ENCODE measurements at places on chromosomes 2 and 18.

DNA sequence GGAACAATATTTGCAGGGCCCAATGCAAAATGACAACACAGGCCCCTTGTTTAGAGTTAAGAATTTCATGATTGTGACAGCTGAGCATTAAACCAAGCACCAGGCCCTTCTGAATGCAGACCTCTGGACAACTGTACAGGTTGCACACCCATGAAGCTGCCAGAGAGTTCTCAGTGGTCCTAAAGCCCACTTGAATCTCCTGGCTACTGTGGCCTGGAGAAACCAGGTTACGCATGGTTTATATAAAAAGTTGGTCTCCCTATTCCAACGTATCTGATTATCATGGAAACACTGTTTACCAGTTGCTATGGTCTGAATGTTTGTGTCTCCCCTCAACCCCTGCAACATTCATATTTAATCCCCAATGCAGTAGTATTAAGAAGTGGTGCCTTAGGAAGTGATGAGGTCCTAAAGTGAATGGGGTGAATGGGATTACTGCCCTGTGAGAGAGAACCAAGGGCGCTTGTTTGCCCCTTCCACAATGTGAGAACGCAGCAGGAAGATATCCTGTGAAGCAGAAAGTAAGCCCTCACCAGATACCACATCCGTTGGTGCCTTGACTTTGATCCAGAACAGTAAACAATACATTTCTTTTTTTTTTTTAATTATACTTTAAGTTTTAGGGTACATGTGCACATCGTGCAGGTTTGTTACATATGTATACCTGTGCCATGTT, 48.0 kb upstream of the ANXA4 start:
- no peak for DNase-seq

DNA sequence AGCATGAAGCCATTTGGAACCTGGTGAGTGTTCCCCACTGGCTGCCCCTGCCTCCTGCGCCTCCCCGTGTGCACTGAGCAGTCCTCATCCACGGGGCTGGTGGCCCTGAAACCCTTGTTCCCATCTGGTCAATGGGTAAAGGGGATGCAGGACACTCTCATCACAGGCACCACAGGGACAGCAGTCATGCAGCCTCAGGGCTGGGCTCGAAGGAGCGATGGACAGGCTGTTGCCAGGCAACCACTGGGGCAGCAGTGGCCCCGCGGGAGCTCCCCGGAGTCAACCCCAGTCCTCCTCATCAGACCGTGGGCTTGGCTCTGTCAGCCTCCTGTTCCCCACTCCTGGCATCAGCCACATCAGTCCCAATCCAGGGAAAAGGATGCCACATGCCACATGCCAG, 509.5 kb downstream of the EIPR1 start:
- DNase-seq: no peak

GRCh38 chr18:6714010-6714409, 15.5 kb upstream of the ARHGAP28 start:
- no peak for DNase-seq

DNA sequence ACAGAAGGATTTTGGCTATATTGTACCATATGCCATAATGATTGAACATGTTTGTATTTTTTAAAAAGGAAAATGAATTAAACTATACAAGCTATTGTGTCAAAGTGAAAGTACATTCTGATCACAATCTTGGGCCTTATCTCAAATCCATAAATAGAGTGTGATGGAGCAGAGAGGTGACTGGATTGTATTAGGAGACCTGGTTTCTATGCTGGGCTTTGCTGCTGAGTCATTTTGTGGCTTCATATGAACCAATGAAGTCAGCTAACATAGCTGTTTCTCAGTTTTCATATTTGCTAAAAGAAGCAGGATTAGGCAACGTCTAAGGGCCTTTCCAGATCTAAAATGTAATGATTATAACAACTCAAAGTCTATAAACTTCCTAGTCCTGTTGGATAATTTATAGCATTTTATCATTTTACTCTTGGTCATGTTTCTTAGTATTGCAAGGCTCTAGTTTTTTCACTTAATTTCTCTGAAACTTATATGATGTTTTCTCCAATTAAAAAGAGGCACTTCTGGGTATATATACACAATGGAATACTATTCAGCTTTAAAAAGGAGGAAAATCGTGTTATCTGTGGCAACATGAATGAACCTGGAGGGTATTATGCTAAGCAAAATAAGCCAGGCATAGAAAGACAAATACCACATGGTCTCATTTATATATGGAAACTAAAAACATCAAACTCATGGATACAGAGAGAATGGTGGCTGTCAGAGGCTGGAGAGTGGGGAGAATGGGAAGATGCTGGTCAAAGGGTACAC, 112.3 kb downstream of the MEP1B start:
- DNase-seq: no peak

- no peak for DNase-seq
These were observed 315.1 kb downstream of the RDH14 start for GRCh38 chr2:18245375-18245774.

GRCh38 chr2:73259276-73259675, 25.0 kb downstream of the FBXO41 start:
- DNase-seq: no peak

GRCh38 chr2:90207454-90208058, 1516.1 kb downstream of the RPIA start:
- no peak for DNase-seq

- DNase-seq: no peak
These were observed 33.5 kb upstream of the IL37 start for GRCh38 chr2:112877423-112877822.
